ENCODE measurements at places on chromosomes 1 and 21.

- no peak for DNase-seq
These were observed 23.8 kb upstream of the CENPF start for GRCh38 chr1:214579183-214579582.

- DNase-seq: no peak
These were observed 77.8 kb downstream of the LHX9 start for GRCh38 chr1:197994907-197995407.

- DNase-seq: no peak
These were observed 36.3 kb upstream of the ERG start for GRCh38 chr21:38534591-38534990.

DNA sequence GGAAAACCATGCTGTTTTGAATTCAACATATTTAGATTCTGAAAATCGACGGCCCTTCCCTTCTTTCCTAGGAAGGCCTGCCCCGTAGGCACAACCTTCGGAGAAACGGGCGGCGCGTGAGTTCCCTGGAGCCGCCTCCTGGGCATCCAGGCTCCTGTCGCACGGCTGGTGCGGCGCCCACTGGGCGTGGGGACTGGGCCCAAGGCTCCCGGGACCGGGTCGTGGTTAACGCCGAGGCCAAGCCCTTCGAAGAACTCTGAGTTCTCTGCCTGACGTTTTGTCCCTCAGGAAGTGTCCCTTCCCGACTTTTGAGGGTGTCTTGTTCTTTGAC, 19.2 kb upstream of the TBX15 start:
- no peak for DNase-seq

- DNase-seq: no peak
These were observed 129.6 kb upstream of the COA6 start for GRCh38 chr1:234243521-234244260.

- no peak for DNase-seq
These were observed 23.1 kb downstream of the EIF2D start for GRCh38 chr1:206589206-206589605.

DNA sequence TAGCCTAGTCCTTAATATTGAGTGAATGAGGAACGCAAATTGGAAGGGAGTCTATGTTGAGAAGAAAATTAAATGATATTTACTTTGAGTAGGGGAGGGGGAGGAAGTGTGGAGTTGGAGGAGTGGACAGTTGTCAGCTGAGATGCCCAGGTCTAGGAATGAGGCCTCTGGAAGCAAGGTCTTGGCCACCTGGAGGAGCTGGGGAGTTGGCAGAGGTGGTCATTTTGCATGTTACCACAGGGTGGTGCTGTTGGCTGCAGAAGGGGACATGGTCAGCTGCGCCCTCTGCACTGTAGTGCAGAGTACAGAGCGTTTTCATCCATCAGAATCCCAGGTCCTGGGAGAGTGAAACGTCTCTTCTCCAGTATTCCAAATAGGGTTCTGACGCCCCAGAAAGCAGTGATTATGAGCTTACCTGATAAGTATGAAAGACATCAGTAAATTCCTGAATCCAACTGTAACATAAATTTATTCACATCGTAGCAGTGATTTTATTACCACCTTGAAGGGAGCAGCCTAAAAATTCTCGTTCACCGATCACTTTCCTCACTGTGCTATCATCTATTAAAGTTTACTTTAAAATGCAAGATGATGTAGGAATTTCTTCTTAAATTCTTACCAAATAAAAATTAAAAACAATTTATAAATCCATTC, 13.8 kb downstream of the PARK7 start:
- peak; percentile 70 for DNase-seq

DNA sequence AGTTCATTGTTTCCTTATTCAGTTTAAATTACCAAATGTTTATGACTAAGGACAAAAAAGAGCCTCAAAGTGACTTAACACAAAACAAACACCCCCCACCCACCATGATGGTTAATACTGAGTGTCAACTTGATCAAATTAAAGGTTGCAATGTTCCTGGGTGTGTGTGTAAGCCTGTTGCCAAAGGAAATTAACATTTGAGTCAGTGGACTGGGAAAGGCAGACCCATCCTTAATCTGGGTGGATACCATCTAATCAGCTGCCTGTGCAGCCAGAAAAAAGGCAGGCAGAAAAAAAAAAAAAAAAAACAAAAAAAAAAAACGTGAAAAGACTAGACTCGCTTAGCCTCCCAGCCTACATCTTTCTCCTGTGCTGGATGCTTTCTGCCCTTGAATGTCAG, 543.4 kb downstream of the NEGR1 start:
- DNase-seq: no peak

DNA sequence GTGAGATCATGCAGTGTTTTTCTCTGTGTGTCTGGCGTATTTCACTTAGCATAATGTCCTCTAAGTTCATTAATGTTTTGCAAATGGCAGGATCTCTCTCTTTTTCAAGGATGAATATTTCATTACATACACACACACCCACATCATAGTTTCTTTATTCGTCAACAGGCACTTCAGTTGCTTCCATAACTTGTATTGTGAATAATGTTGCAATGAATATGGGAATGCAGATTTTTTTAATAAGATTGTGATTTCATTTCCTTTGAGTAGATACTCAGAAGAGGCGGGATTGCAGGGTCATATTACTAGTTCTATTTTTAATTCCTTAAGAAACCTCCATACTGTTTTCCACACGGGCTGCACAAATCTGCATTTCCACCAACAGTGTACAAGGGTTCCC, 134.0 kb downstream of the CLEC20A start:
- no peak for DNase-seq

DNA sequence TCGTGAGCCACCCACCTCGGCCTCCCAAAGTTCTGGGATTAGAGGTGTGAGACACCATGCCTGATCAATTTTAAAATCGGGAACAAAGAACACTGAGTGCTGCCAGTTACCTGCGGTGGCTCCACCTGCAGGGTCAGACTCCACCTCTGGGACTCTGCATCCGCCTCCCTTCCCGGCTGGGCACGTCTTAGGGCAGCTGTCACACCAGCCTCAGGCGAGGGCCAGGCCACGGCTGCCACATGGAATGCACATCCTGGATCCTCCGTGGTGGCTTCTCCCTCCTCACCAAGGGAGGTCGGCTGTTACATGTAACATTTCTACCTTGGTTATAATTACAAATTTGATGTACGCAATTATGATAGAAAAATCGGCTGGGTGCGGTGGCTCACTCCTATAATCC, 5.9 kb upstream of the MXRA8 start:
- no peak for DNase-seq

DNA sequence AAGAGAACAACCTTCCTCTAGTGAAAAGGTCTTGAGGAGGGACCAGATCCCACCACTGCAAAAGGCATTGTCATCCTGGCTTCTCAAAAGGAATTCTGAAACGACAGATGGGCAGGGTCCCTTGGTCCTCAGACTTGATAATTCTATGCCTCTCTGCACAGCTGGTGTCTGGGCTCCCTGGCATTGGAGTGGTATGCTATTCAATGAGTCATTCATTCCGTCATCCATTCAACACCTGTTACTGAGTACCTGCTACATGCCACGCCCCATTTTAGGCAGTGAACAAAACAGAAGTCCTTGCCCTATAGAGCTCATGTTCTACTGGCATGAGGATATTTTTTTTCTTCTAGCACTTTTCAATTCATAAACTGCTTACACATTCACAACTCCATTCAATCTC, 45.8 kb upstream of the HMGB4 start:
- no peak for DNase-seq

DNA sequence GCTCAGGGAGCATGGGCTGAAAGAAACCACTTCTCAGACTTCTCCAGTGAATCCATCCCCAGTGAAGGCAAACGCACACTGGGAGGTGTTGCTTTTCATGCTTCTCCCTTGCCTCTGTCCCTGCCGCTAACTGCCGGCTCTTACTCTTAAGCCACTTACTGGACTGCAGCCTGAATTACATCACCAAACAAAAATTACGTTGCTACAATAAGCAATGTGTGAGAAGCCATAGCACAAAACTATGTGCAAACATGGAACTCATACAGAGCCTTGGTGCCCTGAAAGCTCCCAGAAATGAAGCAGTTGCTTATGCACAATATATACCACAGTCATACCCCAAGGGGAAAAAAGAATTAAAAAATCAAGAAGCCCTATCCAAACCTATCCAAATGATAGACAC, 375.2 kb downstream of the KCNH1 start:
- DNase-seq: no peak

GRCh38 chr1:234481771-234482170, 2.8 kb upstream of the TARBP1 start:
- DNase-seq: no peak

Measured in GM13976 (cell line).